ENCODE measurements at places on chromosomes 16 and 17. TPM values are rescaled to one million over a fixed set of nuclear protein-coding genes. Genes with fewer than 3 reads are reported as not detected.

GRCh38 chr16:54297154-54297553 lies 10.6 kb upstream of the IRX3 start:
- H3K36me3 ChIP-seq: no peaks in the 10 kb centered on the region
- H3K27me3 ChIP-seq: peaks cover 27% of the 10 kb centered on the region
- no peak for DNase-seq

- H3K27me3 ChIP-seq: peaks cover 36% of the 10 kb centered on the region
- H3K36me3 ChIP-seq: no peaks in the 10 kb centered on the region
- peaks cover 9% of the 10 kb centered on the region for H3K4me1 ChIP-seq
- H3K4me3 ChIP-seq: peak overlapping the region; percentile 25
- DNase-seq: no peak
Observed at GRCh38 chr16:88384222-88385111, 1.7 kb downstream of the ZNF469 start.

DNA sequence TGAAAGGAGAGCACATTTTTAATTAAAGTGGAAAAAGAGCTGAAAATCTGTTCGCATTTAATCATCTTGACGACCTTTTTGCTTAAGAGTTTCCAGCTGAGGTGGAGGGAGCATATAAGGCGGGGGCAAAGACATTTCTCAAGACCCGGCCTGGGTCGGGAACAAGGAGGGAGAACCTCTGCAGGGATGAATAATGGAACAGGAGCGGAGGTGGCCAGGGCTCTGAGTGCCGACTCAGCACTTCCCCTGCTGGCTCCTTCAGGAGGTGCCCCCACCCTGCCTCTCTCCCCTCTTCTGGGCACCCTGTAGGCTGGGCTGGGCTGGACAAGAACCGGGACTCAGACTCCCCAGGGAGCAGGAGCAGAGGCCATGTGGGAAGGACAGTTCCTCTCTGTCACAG lies 7.9 kb upstream of the NGFR start:
- H3K36me3 ChIP-seq: no peaks in the 10 kb centered on the region
- DNase-seq: no peak
- no peak overlapping the region for H3K27ac ChIP-seq
- no peak overlapping the region for H3K4me3 ChIP-seq

DNA sequence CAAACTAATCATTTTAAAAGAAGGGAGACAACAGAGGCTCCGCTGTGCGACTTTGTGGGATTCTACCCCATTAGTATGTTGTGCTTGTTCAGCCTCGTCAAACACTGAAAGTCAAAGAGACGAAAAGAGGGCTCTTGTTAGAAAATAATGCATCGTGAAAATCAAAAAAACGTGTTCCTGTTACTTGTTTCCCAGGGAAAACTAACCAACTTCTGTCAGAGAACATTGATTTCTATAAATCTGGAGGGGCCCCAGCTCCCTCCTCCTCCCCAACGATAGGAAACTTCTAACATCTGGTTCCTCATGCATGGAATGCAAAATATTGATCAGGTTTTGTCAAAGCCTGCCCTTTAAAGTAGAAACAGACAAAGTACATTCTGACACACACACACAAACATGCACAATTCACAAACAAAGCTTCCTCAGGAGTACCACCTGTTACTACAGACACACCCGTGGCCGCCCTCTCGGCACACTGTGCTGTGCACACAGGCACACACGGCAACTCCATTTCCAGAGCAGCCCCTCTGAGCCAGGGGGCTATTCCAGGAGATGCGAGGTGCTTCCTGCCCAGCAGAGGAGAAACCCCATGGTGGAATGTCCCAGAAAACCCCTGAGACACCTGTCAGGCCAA lies 151.3 kb downstream of the ZFHX3 start:
- no peaks in the 10 kb centered on the region for H3K27me3 ChIP-seq
- H3K4me1 ChIP-seq: no peaks in the 10 kb centered on the region
- no peak overlapping the region for H3K27ac ChIP-seq
- no peak for DNase-seq

DNA sequence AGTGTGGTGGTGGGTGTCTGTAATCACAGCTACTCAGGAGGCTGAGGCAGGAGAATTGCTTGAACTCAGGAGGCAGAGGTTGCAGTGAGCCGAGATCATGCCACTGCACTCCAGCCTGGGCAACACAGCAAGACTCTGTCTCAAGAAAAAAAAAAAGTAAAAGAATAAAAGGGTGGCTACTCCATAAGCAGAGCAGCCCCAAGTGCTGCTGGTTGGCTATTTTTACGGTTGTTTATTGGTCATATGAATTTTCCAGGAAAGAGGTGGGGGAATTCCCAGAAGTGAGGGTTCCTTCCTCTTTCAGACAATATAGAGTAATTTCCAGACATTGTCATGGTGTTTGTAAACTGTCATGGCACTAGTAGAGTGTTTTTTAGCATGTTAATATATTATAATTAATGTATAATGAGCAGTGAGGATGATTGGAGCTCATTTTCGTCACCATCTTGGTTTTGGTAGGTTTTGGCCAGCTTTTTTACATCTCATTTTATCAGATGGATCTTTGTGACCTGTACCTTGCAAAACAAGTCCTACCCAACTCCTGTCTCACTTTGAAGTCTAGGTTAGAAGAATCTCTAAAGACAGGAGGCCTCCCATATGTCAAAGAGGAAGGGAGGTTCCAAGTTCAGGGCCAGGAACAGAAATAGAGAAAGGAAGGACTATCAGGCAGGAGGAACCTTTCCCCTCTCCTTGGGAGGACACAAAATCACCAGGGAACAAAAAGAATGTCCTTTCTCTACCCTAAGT lies 39.1 kb downstream of the HOXB1 start:
- H3K4me3 ChIP-seq: peak overlapping the region; percentile 45
- no peaks in the 10 kb centered on the region for H3K4me1 ChIP-seq
- H3K27me3 ChIP-seq: peaks cover 10% of the 10 kb centered on the region
- H3K27ac ChIP-seq: no peak overlapping the region

DNA sequence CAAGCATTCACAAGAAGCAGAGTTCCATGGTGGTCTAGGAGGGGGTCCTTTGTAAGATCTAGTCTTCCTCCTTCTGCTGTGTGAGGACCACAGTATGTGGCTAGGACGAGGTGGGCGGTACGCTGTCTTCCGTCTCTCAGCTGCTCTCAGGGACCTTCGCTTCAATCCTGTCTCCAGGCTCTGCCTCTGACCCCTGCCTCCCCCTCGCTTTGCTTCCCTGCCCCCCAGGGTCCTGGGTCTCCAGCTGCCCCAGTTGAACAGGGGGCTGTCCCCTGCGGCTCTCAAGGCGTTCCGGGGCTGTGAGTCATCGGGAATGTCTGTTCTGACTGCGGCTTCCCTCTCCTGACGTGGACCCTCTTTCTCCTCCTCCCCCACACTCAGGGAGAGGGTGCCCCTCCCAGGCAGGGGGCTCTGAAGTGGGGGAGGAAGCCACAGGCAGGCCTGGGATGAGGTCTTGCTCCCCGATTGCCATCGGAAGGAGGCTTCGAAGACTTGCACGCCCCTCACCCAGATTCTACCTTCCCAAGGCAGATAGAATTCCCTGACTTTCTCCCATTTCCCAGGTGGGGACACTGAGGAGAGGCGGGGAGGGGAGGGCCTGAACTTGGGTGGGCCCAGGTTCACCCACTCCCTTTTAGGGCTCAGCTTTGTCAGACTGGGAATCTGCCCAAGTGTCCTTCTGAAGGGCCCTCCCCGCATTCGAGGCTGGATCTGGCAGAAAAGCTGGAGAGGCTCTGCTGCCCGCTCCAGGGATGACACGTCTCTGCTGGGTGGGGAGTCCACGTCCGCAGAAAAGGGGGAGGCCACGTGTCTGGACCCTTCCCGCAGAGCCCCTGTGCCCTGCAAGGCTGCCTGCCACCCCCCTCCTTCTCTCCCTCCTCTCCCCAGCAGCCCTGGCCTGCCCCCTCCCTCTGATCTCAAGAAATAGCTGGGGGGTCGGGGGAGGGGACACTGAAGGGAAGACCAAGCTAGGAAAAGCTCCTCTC lies 9.1 kb upstream of the COL1A1 start:
- peaks cover 54% of the 10 kb centered on the region for H3K27me3 ChIP-seq
- no peak overlapping the region for H3K4me3 ChIP-seq

DNA sequence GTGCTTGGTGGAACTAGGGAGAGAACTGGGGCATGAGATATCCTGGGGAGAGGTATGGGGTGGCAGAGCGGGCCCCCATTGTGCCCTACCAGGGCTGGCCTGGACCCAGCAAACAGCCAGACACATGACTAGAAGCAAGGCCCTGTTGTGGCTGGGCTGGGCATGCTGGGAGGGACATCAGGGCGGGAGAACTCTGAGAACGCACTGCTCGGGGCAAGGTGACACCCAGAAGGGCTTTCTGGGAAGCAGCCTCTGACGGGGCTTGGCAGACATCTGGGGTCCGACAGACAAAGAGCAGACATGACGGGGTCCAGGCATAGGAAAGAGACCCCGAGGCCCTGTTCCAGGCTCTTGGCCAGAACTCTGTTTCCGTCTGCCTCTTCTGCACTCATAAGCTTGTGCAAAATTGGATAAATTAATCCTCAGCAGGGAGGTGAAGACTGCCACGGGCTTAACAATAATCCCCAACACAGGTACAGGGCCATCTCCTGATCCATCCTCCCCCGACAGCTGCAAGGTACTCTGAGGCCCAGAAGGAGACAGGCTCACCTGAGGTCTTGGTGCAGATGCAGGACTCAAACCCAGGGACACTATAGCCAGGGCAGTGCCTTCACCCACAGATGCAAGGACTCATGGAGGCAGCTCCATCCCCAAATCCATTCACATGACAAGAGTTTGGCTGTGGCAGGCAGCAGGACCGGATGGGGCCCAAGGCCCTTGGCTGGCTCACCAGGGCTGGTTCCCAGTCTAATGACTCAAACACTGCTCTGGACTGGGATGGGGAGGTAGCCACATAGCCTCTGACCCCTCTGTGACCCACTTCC lies 5.4 kb downstream of the SREBF1 start:
- peaks cover 94% of the 10 kb centered on the region for H3K4me1 ChIP-seq
- DNase-seq: no peak
- H3K36me3 ChIP-seq: peaks cover 41% of the 10 kb centered on the region

DNA sequence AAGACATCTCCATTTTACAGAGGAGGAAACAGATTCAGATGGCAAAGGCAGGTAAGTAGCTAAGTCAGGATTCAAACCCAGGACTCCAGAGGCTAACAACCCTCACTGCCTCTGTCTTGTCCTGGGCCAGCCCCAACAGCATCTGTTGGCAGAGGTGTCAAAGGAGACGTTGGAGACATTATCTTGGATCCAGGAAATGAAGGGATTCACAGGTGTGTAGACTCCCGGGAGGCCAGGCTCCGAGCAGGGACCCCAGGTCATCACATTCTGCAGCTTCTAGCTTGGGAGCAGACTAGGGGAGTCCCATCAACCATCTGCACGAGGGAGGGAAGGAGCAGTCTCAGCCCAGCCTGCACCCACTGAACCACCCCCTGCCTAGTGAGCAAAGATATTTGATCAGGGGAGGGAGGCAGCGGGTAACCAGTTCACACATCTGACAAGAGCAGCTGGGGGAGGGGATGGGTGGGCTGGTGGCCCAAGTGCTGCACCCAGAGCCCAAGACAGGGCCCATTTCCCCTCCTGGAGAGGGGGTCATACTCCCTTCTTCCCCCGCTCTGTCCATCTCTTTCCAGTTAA lies 1.0 kb upstream of the B9D1 start:
- H3K27me3 ChIP-seq: peaks cover 10% of the 10 kb centered on the region
- H3K4me1 ChIP-seq: peaks cover 9% of the 10 kb centered on the region
- H3K27ac ChIP-seq: no peak overlapping the region
- H3K4me3 ChIP-seq: peak overlapping the region; percentile 52

DNA sequence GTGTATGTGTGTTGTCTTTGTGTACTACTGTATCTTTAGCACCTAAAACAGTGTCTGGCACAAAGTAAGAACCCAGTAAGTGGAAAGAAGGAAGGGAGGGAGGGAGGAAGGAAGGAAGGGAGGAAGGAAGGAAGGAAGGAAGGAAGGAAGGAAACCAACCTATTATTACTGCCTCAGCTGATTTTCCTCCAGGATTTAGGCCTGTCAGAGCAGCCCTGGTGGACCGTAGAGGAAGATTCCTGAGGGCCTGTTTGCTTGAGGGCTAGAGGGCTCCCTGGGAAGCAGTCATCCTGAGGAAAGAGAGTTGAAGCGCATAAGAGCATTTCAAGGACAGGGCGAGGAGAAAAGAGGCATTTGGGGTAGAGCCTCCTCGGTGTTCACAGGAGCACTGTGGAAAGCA lies 61.5 kb downstream of the WSB1 start:
- H3K4me1 ChIP-seq: peaks cover 25% of the 10 kb centered on the region
- H3K27ac ChIP-seq: no peak overlapping the region
- no peaks in the 10 kb centered on the region for H3K36me3 ChIP-seq
- DNase-seq: no peak
- H3K27me3 ChIP-seq: no peaks in the 10 kb centered on the region

DNA sequence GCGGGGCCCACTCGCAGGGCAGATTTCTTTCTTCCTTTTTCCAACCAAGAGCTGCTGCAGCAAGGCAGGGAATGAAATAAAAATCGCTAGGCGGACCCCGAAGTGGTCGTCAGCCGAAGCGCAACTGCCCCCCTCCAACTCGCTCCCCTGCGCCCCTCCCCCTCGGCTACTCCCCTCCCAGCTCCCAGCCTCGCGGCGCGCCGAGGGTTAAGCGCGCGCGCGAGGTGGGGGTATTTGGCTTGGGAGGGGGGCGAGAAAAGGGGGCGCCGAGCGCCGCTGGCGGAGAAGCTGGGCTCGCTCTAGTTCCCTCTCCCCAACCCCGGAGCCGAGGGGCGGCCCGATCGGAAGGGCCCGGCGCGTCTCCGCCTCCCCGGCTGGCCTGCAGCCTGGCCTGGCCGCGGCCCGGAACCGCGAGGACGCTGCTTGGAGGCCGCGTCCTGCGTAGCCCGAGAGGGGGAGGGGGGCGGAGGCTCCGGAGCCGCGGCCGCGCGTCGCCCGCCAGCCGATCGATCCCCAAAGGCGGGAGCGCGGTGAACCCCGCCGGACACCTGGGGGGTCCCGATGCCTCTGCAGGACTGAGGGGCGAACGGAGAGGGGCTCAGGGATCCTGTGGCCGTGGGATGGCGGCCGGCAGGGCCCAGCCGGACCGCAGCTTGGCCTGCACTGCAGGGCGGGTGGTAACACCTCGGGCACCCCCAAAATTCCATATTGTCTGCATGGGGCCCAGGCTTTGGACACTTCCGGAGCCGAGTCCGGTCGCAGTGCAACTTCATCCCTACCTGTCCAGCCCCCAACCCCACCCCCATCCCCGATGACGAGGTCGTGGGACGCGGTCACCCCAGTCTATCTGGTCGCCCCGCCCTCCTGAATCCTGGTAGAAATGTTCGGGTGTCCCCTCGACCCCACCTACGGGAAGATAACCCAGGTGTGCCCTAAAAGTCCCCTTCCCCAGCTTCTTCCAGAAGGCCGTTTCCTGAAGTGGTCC lies 4.9 kb upstream of the CBX4 start:
- DNase-seq: no peak
- peaks cover 11% of the 10 kb centered on the region for H3K4me1 ChIP-seq
- H3K27me3 ChIP-seq: peaks cover 14% of the 10 kb centered on the region

Gene ATP2A3
- 144 TPM for total RNA-seq

Gene ALOX15B
- total RNA-seq: not detected

Gene WDR45B
- total RNA-seq: 68.6 TPM

Gene USP6
- total RNA-seq: 0.33 TPM

Gene EVI2B
- 159 TPM for total RNA-seq

Gene SNX11
- total RNA-seq: 19.5 TPM

Gene ADAD2
- not detected for total RNA-seq

Data from naive thymus-derived CD8-positive, alpha-beta T cell (primary cell).